ENCODE measurements at places on chromosomes 16 and 17. TPM values are rescaled to one million over a fixed set of nuclear protein-coding genes. Genes with fewer than 3 reads are reported as not detected.

DNA sequence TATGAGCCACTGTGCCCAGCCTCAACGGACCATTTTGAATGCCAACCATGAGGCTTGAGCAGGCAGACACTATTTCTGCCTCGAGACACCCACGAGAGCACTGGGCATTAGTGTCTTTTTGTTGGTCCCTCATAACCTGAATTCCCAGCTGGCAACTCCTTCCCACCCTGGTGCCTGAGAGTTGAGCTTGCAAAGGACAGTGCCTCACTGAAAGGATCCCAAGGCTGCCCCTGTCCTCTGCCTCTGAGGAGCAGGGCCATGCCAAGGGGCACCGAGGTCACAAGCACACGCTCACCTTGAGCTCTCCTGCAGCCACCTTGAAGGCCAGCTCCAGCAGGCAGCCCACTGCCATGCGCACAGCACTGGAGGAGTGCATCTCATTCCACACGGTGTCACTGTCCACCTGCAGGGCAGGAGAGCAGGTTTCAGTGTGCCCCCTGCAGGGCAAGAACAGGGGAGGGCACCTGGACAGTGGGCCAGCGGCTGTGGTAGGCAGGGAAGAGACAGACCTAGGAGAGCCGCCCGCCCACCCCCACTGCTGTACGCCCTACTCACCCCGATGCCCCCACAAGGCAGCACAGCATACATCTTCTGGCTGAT lies 12.8 kb downstream of the G6PC3 start:
- peak; percentile 86 for DNase-seq

Gene PPL
- polyA plus RNA-seq: 2.0 TPM

Gene DBNDD1
- polyA plus RNA-seq: 43.8 TPM

Gene ZNF750
- polyA plus RNA-seq: not detected

GRCh38 chr17:7789131-7789530 lies 44.9 kb upstream of the KDM6B start:
- DNase-seq: no peak

- DNase-seq: no peak
These were observed 821 bp downstream of the SOCS7 start for GRCh38 chr17:38352245-38353085.

DNA sequence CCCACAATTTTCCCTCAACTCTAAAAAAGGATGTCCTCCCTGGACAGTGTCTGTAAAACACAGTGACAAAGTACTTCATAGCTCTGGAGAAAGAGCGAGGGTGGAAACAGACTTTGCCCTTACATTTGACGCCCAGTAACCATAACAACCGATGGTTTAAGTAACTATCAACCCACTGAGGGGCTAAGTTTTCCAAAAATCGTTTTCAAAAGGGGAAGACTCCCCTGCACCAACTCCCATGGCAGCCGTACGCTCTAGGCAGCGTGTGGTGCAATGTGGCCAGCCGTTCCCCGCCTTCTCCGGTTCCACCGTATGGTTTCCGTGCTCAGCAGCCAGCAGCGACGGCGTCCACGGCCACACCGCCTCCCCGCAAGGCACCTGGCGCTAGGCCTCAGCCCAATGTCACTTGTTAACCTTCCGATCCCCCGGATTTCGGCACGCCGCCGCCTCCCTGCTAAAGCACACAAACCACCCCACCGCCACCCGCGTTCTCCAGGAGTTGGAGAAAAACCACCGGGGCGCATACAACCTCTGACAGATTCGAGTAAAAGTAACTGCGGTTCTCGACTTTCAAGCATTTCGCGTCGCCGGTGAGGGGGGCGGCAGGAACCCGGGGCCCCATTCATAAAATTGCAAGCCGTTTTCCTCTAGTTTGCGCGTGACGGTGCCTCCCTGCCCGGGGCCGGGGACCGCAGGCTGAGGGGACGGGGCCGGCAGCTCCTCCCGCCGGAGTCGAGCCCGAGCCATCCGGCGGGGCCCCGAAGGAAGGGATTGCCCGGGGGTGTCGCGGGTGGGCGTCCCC lies 661 bp downstream of the TEX2 start:
- DNase-seq: peak; percentile 59

Gene CMTM1
- 2.1 TPM for polyA plus RNA-seq

DNA sequence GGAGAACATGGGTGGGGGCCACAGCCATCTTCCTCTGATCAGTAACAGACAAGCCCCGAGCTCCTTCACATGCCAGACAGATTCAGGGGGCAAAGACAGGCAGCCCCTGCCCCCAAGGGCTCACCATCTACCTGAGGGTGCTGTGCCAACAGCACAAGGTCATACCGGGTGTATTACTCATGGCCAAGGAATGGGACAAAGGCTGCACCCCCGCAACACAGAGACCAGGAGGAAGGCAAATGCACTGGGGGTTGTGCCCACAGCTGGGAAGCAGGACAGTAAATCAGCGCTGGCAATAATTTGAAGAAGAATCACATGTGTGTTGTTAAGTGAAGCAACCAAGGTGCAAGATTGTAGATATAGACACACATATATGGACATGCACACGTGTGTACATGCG lies 137.1 kb downstream of the C16orf95 start:
- no peak for DNase-seq

DNA sequence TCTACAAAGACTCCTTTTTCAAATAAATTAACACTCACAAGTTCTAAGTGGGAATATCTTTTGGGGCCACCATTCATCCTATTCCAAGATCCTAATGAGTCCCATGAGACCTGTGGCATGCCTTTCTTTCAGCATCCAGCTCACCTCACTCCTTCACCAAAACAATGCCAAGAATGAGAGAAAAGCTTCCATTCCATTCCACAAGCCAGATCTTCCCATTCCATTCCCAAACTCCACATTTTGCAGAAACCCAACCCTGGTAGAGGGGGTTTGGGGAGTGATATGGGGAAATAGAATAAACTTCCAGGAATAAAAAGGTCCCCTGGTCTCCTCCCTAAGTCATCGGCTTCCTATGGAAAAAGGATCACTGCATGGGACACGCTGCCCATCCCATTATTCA lies 392.2 kb downstream of the NPIPA8 start:
- DNase-seq: no peak

GRCh38 chr17:78718575-78719208 lies 63.4 kb downstream of the CYTH1 start:
- no peak for DNase-seq

DNA sequence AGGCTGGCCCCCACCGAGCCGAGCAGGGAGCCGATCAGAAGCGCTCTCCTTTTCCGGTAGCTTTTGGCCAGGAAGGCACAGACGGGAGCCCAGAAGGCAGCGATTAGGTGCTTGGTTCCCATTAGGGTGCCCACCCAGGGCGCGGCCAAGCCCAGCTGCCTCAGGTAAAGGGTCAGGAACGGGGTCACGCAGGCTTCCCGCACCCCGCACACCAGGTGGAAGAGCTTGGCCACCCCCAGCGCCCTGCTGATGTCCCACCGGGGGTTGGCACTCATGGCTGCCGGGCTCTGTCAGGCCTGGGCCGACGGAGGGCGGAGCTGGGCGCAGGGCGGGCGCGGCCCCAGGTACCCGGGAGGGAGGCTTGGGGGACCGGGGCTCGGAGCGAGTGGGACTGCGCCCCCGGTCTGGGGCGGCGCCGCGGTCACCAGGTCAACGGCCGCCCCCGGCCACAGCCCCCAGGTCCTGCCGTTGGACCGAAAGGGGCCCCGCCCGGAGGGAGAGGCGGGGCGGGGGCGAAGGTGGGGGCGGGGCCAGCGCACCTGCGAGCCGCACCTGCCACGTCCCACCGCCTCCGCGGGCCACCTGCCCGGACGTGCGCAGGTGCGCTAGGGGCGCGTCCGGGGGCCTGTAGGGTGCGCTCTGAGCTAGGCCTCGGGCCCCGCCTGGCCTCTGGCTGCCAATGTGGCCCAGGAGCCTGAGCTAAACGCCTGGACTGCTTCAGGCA lies at the start of gene MFSD6L:
TSS of gene MFSD6L (minus strand) at position 520 of the 724 bp plus-strand sequence. CDS start at position 275, 245 bp downstream.
- no peak for DNase-seq

Gene NME1
- polyA plus RNA-seq: 527 TPM

GRCh38 chr16:68920349-68920748 lies 77.0 kb downstream of the TANGO6 start:
- no peak for DNase-seq
